Stimulated activated CD8-positive, alpha-beta memory T cell treated with anti-CD3 and anti-CD28 coated beads, Interleukin-7, amount 100 ng/mL, for 1 hour (primary cell): ENCODE measurements at places on chromosomes 1 and 21.
A peak's percentile ranks its signal among the peaks of the same experiment; 100 is the strongest.

DNA sequence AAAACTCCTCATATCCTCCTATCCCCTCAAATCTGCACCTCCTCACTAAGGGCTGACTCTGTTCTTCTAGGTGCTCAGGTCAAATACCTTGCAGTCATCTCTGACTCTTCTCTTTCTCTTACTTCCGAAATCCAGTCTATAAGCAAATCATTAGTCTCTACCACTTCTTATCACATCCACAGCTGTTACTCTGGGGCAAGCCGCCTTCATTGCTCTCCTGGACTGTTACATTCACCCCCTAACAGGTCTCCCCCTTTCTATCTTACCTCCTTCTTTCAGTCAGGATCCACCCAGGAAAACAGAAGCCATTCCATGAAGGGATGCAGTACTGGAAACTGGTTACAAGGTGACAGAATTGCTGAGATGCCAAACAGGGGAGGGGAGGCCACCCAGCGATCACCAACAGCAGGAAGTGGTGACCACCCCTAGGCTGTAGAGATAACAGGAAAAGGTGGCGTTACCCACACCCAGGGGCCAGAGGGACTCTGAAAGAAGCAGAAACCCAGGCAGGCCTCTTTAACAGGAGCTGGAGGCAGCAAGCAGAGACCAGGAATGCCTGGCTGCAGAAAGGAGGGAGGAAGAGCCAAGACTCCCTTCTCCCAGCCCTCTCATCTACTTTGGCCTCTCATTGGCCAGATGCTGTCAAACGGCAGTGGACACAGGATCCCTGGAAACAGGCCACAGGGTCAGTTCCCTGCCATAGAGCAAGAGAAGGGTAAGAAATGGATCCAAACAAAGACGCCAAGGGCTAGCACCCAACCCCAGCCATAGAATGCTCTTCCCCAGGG lies 55.5 kb upstream of the FOXO6 start:
- DNase-seq: no peak

- DNase-seq: no peak
These were observed 1.0 kb downstream of the DDAH1 start for GRCh38 chr1:85463731-85464496.

- no peak for DNase-seq
These were observed 109.8 kb downstream of the ROR1 start for GRCh38 chr1:63883494-63884235.

DNA sequence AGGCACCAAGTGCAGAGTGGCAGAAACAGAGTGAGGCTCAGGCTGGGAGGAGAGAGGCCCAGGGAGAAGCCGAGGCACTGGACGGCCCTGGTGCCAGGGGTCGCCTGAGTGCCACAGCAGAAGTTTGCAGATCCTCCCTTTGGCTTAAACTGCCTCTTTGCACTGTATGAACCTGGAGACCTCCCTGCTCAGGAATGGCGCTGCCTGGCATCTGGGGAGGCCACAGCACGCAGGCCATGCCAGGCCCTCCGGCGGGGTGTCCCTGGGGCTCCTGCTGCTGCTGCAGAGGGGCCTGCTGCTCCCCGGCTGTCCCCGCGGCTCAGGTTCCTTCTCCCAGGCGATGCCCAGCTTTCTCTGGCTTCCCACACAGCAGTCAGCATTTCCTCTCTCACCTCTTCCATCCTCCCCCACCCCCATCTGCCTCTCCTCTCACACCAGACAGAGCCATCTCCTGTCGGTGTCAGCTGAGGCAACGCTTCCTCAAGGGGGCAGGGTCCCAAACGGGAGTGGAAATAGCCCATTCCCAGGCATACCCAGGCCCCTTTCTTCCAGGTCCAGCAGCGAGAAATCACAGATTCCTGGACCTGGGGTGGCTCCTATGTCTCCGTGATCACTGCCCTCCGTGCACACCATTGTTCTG lies 35.2 kb downstream of the SYT6 start:
- no peak for DNase-seq

GRCh38 chr21:22981819-22982218 lies 1983.6 kb downstream of the NCAM2 start:
- DNase-seq: no peak

DNA sequence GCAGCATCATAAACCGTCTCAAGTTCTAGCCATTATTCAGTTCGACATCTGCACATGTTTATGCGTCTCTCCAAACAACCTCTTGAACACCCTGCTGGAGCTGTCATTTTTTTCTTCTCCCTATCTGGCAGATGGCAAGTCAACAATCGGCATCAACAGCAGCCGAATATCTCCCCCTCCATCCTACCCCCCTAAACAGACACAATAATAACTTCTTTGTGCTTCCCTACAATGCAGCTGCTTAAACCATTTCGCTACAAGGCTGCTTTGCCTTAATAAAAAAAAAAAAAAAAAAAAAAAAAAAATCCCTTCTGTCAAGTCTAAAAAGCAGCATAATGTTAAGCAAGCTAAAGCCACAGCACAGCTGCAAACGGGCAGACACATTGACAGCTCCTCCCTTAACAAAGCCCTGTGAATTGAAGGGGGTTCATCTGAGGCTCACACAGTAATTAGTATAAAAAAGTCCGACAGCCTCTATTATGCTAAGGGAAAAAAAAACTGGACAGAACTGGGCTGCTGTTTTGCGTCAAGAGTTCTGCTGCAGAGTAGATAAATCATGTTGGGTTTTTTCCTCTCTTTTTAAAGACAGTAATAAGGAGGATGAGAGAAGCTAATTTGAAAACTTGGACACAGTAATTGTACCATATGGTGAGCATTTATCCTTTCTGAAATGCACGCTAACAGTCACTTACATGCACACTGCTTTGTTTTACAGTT lies 136.4 kb downstream of the AKT3 start:
- no peak for DNase-seq

- no peak for DNase-seq
These were observed 29.9 kb downstream of the TTF2 start for GRCh38 chr1:117089996-117090395.

DNA sequence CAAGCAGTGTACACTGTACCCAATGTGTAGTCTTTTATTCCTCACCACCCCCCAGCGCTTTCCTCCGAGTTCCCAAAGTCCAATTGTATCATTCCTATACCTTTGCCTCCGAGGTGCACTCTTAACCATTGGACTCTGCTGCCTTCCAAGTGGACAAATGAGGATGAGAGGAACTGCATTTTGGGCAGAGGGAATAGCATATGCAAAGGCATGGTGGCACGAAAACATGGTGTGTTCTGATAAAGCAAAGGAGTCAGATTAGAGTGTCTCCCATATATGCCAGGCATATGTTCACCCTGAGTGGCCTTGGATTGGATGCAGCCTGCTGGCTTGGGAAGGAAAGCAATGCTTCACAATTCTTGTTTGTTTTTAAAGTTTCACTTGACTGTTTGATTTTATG lies 25.5 kb downstream of the FGGY start:
- DNase-seq: no peak

DNA sequence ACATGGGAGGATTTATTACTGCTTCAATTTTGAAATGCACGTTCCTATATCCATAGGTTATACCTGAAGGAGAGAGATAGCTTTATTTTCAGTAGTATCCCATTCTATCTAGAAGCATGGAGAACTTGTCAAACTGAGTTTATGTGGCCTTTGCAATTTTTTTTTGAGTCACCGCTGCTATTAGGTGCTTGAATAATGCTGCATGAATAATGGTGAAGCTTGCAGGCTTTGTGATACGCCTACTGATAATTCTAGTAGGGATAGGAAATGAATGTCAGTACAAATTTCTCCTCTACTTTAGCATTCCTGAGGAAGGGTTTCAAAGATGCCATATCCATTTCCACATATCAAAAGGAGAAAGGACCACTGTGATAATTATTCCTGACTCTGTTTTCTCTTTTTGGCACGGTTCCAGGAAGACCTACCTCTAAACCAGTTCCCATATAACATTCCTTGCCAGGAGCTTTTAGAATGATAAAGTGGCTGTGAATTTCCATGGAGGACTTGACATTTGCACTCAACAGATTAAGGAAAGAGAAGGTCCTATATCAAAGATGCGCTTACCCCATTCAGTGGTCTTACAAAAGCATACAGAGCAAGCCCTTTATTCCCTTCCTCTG lies 83.5 kb downstream of the SPATA46 start:
- no peak for DNase-seq

GRCh38 chr1:89739013-89739843 lies 81.6 kb upstream of the LRRC8D start:
- DNase-seq: no peak

DNA sequence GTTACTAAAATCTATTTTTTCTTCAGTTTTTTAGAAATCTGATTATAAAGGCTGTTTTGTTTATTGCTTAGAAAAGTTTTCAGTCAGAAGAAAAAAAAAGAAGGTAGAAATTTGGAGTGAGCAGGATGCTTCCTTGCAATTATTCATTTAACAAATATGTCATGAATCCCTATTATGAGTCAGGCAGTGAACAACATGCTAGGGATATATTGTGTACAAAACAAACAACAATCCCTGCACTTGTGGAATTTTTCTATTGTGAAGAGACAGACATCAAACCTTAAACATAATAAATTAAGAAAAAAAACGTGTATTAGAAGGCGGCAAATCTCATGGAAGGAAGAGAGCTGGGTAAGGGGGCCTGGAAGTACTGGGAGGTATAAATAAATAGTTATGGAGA lies 664.1 kb upstream of the CAMK1G start:
- no peak for DNase-seq

- no peak for DNase-seq
These were observed 174.9 kb downstream of the DPYD start for GRCh38 chr1:97745912-97746311.

DNA sequence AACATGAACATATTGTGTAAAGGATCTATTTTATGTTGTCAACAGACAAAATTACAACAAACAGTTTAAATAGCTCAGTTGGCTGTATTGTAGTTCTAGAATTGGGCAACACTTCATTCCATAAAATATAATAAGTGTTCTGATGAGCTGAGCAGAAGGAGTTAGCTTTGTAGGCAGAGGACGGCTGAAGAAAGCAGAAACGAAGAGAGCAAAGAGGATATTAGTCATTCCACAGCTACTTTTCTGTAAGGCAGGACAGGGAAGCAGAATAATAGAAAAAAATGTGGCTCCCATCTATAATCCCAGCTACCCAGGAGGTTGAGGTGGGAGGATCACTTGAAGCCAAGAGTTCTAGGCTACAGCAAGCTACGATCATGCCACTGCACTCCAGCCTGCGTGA lies 20.2 kb upstream of the IVNS1ABP start:
- no peak for DNase-seq

- no peak for DNase-seq
These were observed 33.9 kb upstream of the PUM1 start for GRCh38 chr1:31099293-31100032.

DNA sequence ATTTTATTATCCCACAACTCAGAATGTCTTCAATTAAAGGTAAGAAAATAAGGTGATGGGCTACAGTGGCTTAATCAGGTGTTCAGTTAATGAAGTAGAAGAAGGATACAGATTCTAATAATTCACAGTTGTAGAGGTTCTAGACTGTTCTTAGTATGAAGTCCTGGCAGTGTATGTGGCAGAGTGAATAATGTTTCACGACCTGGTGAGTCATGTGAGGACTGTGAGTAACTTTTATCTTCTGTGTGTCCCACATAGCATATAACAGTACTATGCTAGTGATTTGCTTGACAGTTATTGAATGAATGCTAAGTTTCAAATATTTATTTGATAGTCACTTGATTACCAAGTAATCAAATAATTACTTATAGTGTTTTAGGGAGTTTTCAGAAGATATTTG lies 20.0 kb downstream of the SLC16A4 start:
- no peak for DNase-seq

DNA sequence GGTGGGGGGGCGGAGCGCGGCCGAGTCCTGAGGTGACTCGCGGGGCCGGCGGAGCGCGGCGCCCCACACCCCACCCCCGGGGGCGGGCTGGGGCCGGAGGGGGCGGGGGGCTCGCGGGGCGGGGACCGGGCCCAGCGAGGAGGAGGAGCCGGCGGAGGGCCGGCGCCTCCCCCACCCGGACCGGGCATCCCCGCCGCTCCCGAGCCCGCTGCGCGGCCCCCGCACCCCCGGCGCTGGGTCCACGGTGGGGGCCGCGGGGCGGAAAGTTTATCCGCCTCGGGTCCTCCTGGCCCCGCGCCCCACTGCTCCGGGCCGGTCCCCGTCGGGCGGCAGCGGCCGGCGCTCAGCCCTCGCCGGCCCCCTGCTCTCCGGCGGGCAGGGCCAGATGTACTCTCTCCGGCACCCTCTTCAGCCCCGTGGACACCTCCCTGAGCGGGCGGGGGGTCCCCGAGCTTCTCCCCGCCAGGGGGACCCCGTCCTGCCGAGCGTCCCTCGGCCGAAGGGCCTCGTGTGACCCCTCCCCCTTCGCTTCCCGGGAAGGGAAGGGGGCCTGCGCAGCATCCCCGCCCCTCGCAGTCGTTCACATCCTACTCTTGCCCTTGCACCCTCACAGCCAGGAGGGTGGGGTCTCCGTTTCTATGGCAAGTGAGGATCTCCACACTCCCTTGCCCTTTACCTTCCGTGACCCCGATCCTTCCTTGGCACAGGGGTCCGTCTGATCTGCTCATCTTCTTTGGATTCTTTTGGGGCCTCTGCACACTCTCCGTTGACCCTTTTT lies 663 bp downstream of the CAMTA1 start:
- DNase-seq: peak; percentile 5

GRCh38 chr1:229950020-229950419 lies 117.0 kb upstream of the GALNT2 start:
- DNase-seq: no peak

DNA sequence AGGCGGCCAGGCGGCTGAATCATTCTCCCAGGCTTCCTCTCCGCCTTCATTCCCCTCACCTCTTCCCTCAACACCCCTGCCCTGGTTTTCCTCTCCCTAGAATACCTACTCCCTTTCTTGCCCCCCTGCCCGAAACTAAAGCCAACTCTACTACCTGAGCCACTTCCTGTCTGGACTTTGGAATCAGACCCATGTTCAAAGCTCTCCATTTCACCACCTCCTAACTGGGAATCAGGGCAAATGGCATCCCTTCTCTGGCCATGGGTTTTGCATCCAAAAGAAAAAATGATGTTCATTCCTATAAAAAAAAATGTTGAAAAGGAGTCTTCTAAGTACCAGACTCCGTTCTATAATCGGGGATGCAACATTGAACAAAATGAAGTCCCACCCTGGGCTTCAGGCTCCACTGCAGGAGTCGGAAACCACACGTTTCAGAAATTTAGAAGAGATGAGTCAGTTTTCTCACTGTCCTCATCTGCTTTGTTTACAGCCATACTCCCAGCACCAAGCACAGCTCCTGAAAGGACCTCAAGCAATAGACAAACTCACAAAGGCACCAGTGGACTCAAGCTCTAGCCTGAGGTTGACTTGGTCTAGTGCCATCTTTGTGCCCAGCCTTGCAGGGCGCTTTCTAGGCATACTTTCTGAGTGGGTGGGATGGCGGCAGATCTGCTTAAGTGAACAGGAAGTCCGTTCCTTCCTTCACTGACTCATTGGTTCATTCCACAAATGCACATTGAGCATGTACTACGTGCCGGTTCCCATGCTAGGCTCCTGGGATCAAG lies 176.2 kb downstream of the IGSF21 start:
- DNase-seq: no peak

DNA sequence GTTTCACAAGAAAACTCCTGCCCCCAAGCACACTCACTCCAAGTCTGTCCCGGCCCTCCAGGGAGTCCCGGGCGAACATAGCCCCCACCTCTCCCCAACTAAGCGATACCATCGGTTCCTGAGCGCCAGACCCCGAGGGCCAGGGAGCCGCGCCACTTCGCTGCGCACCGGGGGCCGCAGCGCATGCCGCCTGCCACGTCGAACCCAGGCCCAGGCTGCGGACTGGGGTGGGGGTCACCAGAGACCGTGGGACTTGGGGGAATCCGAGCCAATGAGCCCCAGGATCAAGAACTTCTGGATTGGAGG lies 801 bp downstream of the RSPO1 start:
- DNase-seq: no peak
